Activated CD8-positive, alpha-beta memory T cell treated with anti-CD3 and anti-CD28 coated beads, Interleukin-2, amount 10 ng/mL, durations not matched to agents 7 days and 5 days (primary cell): ENCODE measurements at places on chromosomes 13 and 19.

DNA sequence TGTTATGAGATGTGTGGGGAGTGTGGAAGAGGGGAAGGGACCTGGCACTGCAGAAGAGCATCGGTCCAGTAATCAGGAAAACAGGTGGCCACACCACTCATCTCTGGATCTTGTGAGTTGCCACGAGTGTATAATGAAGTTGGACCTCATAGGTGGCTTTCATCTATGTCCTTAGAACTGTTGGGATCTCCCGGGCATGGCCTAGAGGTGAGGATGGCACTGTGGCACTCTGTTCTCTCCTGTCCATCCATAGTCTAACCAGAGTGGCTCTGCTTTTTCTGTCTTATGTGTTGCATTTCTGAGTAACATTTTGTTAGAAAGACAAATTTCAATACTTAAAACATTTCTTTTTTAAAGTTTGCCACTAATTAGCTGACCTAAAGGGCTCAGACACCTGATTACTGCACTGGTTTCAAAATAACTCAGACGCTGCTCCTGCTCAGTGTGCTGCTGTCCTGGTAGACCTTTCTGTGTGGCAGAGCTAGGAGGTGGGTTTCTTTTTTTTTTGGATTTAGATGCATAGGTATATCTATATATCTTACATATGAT lies 5.5 kb downstream of the CNMD start:
- DNase-seq, result no peak

DNA sequence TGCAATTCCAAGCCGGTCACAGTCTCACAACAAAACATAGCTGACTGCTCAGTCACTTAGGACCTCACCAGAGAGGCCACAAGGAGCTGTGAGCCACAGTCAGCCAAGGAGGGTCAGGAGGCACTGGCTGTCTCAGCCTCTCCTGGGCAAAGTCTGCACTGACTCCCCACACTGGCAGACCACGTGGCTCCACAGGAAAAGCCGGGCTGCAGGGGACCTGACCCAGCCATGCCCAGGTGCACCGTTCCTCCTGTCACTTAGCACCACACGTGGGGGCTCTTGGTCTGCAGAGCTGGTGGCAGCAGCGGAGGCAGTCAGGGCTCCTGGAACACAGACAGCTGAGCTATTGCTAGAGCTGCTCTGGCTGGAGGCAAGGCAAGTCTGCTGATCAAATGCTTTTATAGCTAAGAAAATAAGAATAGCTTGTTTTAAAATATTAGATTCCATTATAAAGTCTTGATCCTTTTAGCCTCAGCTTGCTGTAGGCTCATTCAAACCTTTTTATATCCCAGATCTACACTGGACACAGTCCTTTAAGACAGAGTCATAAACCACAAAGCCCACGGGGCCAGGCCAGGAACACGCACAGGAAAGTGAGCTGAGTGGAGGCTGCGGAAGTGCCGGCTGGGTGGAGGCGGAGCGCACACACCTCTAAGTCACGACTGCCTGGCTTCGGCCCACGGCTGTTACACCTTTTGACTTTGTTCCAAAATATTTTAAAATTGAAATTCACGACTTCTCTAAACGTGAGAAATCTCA lies 744.1 kb downstream of the UQCRFS1 start:
- DNase-seq, result no peak

GRCh38 chr19:35513628-35514281 lies at the start of gene DMKN:
TSS of gene DMKN (minus strand) at chr19:35513649. CDS start at chr19:35513475, 174 bp downstream.
- DNase-seq, result no peak

GRCh38 chr13:22665506-22665905 lies 515.3 kb upstream of the SGCG start:
- DNase-seq, result no peak

DNA sequence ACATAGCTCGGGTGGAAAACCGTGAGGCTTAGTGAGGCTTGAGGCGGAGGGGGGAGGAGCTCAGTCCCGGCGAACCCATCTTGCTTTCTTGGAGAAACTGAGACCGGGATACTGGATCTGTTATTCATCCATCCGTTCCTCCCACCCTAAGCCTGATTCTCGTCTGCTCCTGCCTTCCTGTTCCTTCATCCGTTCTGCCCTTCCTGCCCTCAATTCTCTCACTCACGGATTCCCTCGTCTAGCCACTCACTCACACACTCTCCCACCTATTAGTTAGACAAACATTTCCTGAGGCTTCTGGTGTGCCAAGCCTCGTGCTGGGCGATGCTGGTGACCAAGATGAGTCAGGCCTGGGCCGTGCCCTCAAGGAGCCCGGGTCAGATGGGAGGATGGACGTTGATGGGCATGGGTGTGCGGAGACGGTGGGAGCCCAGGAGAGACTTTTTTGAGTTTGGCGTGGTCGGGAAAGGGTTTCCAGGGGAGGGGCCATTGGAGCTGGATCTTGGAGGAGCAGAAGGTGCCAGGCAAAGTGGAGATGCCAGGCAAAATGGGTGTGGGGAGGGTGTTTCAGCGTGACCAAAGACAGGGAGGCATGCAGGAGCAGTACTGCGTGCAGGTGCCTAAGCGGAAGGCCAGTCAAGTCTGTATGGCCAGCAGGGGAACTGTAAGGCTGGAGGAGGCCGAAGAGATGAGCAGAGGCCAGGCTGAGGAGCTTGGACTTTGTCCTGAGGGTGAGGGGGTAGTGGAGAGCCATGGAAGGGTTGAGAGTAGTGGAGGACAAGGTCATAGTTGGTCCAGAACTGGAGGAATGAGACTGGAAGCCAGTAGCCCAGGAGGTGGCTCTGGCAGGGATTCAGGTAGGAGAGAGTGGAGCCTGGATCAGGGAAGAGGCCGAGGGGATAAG lies 7.4 kb upstream of the CNFN start:
- DNase-seq, result no peak

GRCh38 chr19:41705393-41706174 lies 2.8 kb upstream of the CEACAM5 start:
- peak; percentile 52 for DNase-seq

- no peak for DNase-seq
Measured at GRCh38 chr13:110873639-110874507, 41.0 kb downstream of the ANKRD10 start.

DNA sequence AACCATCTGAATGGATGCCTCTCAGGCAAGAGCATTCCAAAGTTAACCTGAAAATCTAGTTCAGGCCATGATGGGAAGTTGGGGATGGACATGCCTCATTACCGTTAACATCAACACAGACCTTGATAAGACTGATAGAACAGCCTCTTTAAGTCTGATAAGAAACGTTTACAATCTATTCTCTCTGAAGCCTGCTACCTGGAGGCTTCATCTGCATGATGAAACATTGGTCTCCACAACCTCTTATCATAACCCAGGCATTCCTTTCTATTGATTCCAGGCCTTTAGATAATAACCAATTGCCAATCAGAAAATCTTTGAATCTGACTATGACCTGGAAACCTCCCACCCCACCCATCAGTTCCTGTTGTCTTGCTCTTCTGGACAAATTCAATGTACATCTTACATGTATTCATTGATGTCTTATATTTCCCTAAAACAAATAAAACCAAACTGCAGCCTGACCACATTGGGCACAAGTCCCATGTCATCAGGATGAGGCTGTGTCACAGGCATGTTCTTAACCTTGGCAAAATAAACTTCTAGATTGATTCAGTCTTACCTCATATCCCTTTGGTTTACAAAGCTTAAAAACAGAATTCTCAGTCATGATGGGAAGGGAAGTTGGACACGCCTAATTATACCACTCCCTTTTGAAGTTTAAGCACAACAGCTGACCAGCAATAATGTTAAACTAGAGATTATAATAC lies 843.8 kb upstream of the SPRY2 start:
- DNase-seq, result no peak

DNA sequence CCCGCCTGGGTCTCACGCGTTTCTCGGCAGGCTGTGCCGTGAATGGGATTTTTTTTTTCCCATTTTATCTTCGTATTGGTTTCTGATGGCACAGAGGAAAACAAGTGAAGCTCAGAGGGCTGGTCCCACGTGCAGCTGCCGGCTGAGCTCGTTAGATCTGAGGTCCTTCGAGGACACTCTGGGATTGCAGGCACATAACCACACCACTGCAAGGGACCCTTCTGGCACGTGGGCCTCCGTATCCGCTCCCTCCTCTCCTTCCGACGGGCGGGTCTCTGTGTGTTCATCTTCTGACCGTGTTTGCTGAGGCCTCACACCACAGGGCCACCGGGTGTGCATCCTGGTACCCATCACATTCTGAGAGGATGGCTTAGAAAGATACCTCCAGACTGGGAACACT lies 16.6 kb downstream of the CFD start:
- no peak for DNase-seq

- DNase-seq, result no peak
Measured at GRCh38 chr19:15532779-15533521, 24.6 kb downstream of the CYP4F22 start.

DNA sequence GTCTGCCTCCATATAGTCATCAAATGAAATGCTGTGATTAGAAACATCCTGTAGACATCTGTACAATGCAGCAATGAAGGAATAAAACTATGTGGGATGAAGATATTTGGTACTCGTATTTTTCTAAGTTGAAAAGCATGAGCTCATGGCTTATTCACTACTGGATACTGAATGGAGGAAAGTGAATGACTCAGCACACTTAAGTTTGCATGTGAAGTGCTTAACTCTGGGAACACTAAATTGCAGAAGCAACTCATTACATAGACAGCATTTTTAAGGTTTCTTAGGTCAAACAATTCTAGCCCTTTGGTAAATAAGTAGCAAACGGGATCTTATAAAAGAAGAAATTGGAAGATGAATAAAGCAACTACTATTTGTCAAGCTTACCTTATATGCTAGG lies 429.0 kb upstream of the MIR17HG start:
- DNase-seq, result no peak

DNA sequence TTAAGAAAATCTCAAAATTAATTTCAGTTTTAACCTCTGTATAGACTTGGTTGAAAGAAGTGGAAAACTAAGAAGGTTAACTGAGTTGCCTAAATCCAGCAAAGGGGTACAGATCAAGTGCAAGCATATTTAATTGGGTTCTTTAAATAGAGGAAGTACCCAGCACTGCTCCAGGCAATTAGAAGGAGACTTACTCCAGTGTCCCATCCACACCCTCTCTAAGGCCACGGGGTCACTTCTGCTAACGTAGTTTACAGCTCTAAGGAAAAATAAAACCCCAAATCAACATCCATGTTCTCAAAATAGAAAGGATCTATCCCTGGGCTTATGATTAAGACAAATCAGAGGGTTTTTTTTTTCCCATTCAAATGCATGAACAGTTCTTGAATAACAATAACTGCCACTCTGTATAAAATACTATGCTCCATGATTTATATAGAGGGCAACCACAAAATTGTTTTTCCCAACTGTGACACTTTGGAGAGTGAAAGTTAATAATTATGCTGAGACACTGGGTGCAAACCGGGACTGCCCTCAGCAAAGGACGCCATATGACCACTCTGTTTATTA lies 4.6 kb downstream of the FRY start:
- no peak for DNase-seq

DNA sequence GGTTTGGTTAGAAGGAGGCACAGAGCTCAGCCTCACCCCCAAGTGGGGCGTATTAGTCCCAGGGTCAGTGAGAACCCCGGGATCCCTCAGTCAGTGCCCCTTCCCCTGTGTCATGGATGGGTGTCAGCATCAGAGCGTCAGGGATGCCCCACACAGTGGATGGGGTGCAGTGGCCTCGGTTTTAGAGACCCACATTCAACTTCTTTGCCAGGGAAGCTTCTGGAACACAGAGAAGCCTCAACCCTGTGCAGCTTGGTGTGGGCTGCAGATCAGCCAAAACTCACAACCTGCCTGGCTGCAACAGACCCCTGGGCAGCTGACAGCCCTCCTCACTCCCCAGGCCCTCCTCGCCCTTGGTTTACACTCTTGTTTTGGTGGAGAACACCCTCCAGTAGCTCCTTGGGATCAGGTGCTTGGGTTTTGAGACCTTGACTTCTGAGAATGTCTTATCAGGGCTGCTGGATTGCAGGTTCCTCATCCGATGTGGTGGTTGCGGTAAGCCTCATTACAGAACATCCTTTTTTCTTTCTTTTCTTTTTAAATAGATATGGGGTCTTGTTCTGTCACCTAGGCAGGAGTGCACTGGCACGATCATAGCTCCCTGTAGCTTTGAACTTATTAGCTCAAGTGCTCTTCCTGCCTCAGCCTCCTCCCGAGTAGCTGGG lies 11.0 kb downstream of the ZNF333 start:
- no peak for DNase-seq

DNA sequence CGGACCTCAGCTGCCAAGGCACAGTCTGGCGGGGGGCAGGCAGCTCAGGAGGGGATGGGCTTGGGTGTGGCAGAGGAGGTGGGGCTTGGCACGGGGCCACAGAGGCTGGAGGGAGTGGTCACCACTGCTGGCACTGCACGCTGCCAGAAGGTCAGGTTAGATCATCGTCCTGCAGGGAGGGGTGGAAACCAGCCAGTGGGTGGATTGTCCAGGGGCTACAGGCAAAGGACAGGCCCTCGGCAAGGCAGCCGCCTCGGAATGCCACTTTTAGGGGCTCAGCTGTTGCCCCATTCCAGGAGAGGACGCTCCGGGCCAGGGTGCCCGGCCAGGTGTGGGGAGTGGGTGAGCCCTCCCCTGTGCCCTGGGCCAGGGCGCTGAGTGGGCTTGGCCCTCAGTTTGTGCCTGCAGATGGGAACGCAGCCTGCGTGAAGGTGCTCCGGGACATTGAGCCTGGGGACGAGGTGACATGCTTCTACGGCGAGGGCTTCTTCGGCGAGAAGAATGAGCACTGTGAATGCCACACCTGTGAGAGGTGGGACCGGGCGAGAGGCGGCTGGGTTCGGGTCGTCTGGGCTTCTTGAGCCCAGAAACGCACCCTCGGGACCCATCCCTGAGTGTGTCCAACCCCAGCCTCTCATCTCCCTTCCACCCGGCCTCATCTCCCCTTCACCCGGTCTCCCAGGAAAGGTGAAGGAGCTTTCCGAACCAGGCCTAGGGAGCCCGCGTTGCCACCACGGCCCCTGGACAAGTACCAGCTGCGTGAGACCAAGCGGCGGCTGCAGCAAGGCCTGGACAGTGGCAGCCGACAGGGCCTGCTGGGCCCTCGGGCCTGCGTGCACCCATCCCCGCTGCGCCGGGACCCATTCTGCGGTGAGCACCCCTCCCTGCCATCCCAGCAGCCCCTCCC lies 6.4 kb downstream of the KMT5C start:
- DNase-seq, result no peak

DNA sequence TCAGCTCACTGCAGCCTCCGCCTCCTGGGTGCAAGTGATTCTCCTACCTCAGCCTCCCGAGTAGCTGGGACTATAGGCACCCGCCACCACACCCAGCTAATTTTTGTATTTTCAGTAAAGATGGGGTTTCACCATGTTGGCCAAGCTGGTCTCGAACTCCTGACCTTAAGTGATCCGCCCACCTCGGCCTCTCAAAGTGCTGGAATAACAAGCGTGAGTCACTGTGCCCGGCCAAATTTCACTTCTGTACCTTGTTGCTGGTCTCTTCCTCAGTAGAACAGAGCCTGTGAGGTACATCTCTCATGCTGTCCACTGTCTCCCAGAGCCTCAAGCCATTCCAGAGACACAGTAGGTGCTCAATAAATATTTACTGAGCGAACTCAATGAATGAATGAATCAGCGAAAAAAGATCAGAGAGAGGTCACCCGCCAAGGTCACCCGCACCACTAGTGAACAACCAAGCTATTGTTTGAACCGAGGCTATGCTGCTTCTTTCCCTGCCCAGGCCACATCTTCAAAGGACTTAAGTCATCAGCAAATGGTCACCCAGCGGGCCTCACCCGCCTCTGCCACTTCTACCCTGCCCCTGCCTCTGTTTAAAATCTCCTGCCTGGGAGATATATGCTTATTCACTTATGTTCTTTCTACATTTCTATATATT lies 9.3 kb downstream of the TMEM143 start:
- no peak for DNase-seq

- no peak for DNase-seq
Measured at GRCh38 chr13:78589206-78589605, 14.1 kb downstream of the POU4F1 start.
